Endodermal cell (in vitro differentiated cells): ENCODE measurements at places on chromosomes 7 and 10. TPM values are rescaled to one million over a fixed set of nuclear protein-coding genes. Genes with fewer than 3 reads are reported as not detected.

GRCh38 chr7:117087639-117088396 lies 134.5 kb downstream of the ST7 start:
- no peak overlapping the region for H3K27ac ChIP-seq
- peaks cover 75% of the 10 kb centered on the region for H3K27me3 ChIP-seq
- H3K4me3 ChIP-seq = no peak overlapping the region
- no peak for DNase-seq

GRCh38 chr10:17003651-17004286 lies 125.8 kb downstream of the CUBN start:
- DNase-seq = peak; percentile 57
- H3K4me1 ChIP-seq = peaks cover 3% of the 10 kb centered on the region
- peak overlapping the region; percentile 22 for H3K27ac ChIP-seq
- H3K4me3 ChIP-seq = no peak overlapping the region
- H3K27me3 ChIP-seq = no peaks in the 10 kb centered on the region

DNA sequence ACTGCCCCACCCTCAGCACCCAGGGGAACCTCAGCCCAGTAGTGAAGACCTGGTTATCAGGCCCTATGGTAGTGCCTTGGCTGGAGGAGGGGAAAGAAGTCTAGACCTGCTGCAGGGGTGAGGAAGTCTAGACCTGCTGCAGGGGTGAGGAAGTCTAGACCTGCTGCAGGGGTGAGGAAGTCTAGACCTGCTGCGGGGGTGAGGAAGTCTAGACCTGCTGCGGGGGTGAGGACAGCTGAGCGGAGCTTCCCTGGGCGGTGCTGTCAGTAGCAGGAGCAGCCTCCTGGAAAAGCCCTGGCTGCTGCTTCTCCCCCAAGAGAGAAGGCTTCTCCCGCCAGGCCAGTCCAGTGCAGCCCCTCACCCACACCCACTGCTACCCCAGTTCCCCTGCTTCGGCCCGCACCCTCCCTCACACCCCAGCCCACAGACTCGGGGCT lies 6.3 kb downstream of the NOS3 start:
- H3K27me3 ChIP-seq = no peaks in the 10 kb centered on the region
- no peak overlapping the region for H3K4me3 ChIP-seq
- no peak overlapping the region for H3K27ac ChIP-seq
- no peaks in the 10 kb centered on the region for H3K36me3 ChIP-seq
- no peak for DNase-seq
- H3K4me1 ChIP-seq = peaks cover 6% of the 10 kb centered on the region

GRCh38 chr7:77550586-77550985 lies 13.5 kb downstream of the PTPN12 start:
- H3K27ac ChIP-seq = no peak overlapping the region
- peaks cover 48% of the 10 kb centered on the region for H3K36me3 ChIP-seq
- DNase-seq = no peak
- peaks cover 4% of the 10 kb centered on the region for H3K4me1 ChIP-seq

- no peaks in the 10 kb centered on the region for H3K27me3 ChIP-seq
- peaks cover 15% of the 10 kb centered on the region for H3K4me1 ChIP-seq
- H3K4me3 ChIP-seq = no peak overlapping the region
- no peak for DNase-seq
- no peaks in the 10 kb centered on the region for H3K36me3 ChIP-seq
Measured at GRCh38 chr7:22174574-22174953, 182.4 kb downstream of the RAPGEF5 start.

DNA sequence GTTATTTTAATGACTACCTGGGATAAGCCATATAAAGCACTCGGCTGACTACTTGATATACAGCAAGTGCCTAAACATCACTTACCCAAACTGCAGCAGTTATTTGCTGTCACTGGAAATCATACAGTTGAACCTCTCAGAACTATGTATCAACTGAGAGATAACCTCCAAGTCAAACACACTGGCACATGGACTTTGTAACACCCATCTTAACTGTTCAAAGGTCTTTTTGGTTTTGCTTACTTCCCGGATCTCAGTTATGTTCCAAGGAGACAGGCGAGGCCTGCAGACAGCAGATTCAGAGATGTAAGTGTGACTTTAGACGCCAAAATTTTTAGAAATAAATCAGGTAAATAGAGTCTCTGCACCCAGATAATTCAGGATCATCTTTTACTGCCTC lies 34.6 kb upstream of the DAGLB start:
- H3K4me3 ChIP-seq = peak overlapping the region; percentile 87
- H3K4me1 ChIP-seq = no peaks in the 10 kb centered on the region
- H3K27me3 ChIP-seq = no peaks in the 10 kb centered on the region
- peaks cover 23% of the 10 kb centered on the region for H3K36me3 ChIP-seq
- H3K27ac ChIP-seq = no peak overlapping the region

GRCh38 chr7:124412531-124412930 lies 353.1 kb downstream of the GPR37 start:
- no peak for DNase-seq
- H3K4me3 ChIP-seq = no peak overlapping the region

DNA sequence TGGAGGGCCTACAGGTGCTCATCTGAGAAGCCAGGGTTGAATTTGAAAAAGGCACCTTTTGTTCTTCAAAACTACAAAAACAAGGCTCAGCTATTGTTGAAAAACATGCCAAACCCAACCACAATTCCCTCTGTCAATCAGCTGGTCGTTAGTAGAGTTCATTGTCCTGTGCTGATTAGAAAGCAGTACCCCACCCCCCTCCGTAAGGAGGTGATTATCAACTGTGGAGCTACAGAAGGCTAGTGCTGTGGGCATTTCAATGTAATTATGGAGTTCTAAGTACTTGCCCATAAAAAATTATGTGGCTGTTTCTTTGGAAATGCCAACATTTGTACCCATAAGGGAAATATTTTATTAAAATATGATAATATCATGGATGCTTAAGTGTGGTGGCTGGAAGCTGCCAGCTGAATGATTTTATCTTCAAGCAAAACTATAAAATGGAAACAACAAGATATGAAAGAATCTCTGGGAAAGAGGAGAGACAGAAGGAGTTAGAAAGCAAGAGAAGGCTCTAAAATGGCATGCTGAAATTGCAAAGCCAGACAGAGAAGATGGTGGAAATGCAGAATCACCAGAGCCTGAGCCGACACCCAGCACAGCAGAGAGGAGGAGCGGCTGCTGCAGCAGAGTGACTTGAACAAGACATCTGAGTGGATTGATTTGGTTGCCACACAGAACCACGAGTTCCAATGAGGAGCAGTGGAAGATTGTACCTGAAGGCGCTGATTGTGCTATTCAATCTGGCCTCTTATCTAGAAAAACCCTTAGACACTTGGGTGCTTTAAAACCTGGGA lies 179.5 kb upstream of the LRGUK start:
- H3K4me1 ChIP-seq = peaks cover 16% of the 10 kb centered on the region
- H3K4me3 ChIP-seq = peak overlapping the region; percentile 58
- no peaks in the 10 kb centered on the region for H3K27me3 ChIP-seq
- H3K27ac ChIP-seq = no peak overlapping the region
- no peaks in the 10 kb centered on the region for H3K36me3 ChIP-seq

- no peaks in the 10 kb centered on the region for H3K27me3 ChIP-seq
- H3K27ac ChIP-seq = peak overlapping the region; percentile 95
- H3K36me3 ChIP-seq = peaks cover 27% of the 10 kb centered on the region
- H3K4me3 ChIP-seq = peak overlapping the region; percentile 96
Measured at GRCh38 chr10:100345570-100346330, 1.3 kb upstream of the SCD start.

GRCh38 chr7:132433301-132433700 lies 143.0 kb downstream of the PLXNA4 start:
- H3K4me3 ChIP-seq = no peak overlapping the region
- H3K36me3 ChIP-seq = no peaks in the 10 kb centered on the region
- peaks cover 11% of the 10 kb centered on the region for H3K4me1 ChIP-seq
- H3K27ac ChIP-seq = no peak overlapping the region

DNA sequence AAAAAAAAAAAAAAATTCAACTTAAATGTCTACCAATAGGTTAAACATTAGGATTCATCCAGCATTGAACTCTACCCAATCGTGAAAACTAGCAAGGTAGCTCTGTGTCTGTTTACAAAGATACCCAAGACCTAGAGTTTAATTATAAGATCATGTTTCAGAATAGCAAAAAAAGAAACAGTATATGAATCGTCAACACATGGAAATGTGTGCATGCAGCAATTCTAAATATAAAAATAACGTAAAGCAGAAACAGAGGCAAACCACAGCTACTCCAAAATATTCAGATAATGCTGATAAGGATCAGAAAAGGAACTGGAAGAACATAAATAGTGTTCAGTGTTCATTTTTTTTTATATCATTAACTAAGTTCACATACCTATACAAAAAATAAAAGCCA lies 68.7 kb downstream of the AFAP1L2 start:
- DNase-seq = no peak
- H3K27me3 ChIP-seq = no peaks in the 10 kb centered on the region
- H3K4me3 ChIP-seq = no peak overlapping the region
- no peaks in the 10 kb centered on the region for H3K4me1 ChIP-seq
- no peaks in the 10 kb centered on the region for H3K36me3 ChIP-seq
- H3K27ac ChIP-seq = no peak overlapping the region

DNA sequence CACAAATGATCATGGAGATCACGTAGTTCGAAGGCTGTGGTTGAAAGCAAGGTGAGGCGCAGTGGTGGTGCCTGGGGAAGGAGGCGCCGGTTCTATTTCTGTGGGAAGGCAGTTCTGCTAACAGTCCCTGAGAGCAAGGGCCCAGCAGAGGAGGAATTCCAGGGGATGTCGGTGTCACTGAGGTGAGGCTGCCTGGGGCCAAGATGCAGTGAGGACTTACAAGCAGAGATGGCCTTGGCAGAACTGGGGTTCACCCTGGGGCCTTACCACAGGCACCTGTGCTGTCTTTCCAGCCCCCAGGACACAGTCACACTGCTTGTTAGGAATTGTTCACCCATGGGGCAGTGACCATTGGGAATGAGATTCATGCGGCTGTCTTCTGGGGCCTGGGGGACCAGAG lies 26.7 kb downstream of the GBX1 start:
- H3K4me3 ChIP-seq = no peak overlapping the region
- peaks cover 35% of the 10 kb centered on the region for H3K36me3 ChIP-seq

Gene MOGAT3
- total RNA-seq = not detected in 2 replicates

Gene PILRA
- 0.66 and 2.1 TPM in 2 replicates for total RNA-seq

Gene PTPN20
- total RNA-seq = 0.53 and 0.61 TPM in 2 replicates

Gene TEX47
- total RNA-seq = not detected in 3 replicates

Gene AVPI1
- 4.3 to 6.1 TPM (median 4.7 TPM) in 3 replicates for total RNA-seq

Gene IRF5
- 0.31 and 0.52 TPM in 2 replicates for total RNA-seq
